Stimulated activated CD8-positive, alpha-beta memory T cell treated with anti-CD3 and anti-CD28 coated beads, Interleukin-4, amount 100 ng/mL, for 4 hours (primary cell): ENCODE measurements at places on chromosomes 6 and 20.

GRCh38 chr20:43040427-43040826 lies 149.3 kb downstream of the PTPRT start:
- no peak for DNase-seq

GRCh38 chr20:37492945-37493344 lies 28.1 kb upstream of the NNAT start:
- no peak for DNase-seq

DNA sequence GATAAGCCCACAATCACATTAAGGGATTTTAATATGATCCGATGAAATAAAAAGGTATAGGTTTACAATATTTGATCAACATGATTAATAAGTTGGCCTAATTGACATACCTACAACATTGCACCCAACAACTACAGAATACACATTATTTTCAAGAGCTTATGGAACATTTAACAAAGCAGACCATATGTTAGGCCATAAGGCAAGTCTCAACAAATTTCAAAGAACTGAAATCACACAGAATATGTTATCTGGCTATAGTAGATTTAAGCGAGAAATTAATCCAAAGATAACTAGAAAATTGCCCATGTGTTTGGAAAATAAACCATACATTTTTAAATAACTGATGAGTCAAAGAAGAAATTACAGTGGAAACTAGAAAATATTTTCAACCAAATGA lies 126.0 kb upstream of the KCNG1 start:
- no peak for DNase-seq

DNA sequence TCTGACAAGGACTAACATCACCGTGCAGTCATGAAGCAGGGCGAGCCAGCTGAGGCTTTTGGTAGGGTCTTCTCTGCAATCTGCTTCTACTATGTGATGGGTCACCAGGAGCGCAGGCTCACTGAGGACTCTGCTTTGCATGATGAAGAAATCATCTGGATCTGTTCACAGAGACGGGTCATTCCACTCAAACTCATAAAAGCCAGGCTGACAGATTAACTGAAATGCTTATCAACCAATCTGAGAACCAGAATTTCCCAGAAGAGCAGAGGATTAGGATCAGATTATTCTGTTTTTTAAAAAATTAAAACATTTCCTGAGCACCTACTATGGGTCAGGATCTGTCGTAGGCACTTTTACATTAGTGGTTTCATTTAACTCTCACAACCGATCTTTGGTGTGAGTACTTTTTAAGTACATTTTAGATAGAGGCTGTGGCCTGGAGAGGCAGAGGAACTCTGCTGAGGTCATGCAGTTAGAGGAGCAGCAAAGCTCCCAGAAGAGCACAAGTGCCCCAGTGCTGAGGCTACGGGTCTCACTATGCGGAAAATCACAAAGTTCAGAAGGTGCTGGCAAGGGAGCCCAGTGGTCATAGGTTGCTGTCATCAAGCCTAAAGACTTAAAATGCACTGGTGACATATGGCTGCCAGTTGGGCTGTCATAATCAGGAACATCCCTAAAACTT lies 109.1 kb downstream of the BACH2 start:
- no peak for DNase-seq

GRCh38 chr20:63085151-63085861 lies 78.5 kb upstream of the BHLHE23 start:
- DNase-seq = no peak
